Hindlimb muscle (tissue), 1 donor: ENCODE measurements at places on chromosomes 7 and 10.

GRCh38 chr10:121601458-121601857 lies 3.2 kb upstream of the FGFR2 start:
- no peak for DNase-seq

DNA sequence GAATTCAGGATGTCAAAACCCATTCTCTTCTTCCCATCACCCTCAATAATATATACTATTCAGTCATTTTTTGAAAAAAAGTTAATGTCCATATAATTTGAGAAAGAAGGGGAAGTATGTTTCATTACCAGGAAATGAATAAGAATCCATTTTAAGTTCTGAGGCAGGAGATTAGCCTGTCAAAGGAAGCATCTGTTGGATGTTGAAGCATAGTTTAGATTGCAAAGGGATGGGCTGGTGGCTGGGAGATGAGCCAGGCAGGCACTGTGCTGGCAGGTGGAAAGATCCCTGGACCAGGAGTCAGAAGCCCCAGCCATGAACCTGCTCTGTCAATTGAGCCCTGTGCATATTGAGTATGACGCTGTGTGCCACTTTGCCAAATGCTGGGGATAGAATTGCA lies 48.4 kb upstream of the CRTAC1 start:
- DNase-seq: no peak

- no peak for DNase-seq
Measured at GRCh38 chr10:101956117-101956516, 99.9 kb downstream of the ARMH3 start.

DNA sequence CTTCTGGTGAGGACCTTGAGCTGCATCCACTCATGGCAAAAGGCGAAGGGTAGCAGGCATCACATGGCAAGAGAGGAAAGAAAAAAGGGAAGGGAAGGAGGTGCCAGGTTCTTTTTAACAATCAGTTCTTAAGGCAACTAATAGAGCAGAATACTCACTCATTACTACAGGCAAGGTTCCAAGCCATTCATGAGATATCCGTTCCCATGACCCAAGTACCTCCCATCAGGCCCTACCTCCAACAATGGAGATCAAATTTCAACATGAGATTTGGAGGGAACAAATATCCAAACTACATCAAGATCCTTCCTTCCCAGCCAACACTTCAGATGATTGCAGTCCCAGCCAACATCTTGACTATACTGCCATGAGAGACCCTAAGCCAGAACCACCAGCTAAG lies 38.9 kb upstream of the YAE1 start:
- DNase-seq: no peak

GRCh38 chr10:119268871-119269506 lies 61.6 kb downstream of the GRK5 start:
- no peak for DNase-seq

GRCh38 chr10:79360499-79361342 lies 13.5 kb downstream of the PPIF start:
- no peak for DNase-seq

DNA sequence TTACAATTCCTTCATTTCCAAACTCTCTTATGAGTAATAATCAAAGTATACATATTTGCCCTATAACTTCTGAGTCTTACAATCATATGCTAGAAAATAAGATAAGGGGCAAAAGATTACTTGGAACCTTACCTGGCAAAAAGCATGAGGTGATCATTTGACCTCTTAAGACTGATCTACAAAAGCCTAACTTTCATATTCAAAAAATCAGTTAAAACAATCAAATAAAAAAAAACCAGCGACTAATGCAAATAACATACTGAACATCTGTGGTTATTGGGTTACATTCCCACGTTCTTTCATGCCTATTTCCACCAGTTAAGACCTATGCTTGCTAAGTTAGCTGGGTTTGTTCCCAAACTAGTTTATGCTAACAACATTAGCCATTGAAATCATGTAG lies 187.6 kb downstream of the RNF133 start:
- DNase-seq: no peak
